ENCODE measurements at places on chromosomes 3 and 15. TPM values are rescaled to one million over a fixed set of nuclear protein-coding genes. Genes with fewer than 3 reads are reported as not detected.
A peak's percentile ranks its signal among the peaks of the same experiment; 100 is the strongest.

- no peak overlapping the region for H3K4me3 ChIP-seq
- no peaks in the 10 kb centered on the region for H3K27me3 ChIP-seq
- DNase-seq, result peak; percentile 5
Observed at GRCh38 chr3:157785102-157785826, 282.0 kb upstream of the VEPH1 start.

DNA sequence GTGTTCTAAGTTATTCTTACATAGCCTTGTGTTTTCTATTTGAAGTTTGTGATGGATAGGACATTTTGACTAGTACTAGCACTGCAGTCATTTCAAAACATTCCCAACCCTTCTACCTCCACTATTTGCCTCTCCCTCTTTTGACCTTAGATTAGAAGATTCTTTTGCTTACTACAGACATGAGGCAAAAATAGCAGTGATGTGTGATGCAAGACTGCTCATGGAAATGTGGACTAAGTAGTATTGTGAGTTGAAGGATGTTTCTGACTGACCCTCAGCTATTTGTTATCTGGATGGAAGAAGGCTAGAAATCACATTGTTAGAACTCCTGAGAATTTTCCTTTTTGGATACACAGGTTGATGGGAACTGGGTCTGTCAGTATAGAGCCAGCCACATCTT, 45.9 kb downstream of the ATP2C1 start:
- no peak overlapping the region for H3K4me3 ChIP-seq
- peaks cover 53% of the 10 kb centered on the region for H3K36me3 ChIP-seq
- no peaks in the 10 kb centered on the region for H3K4me1 ChIP-seq
- no peaks in the 10 kb centered on the region for H3K27me3 ChIP-seq
- H3K27ac ChIP-seq, result no peak overlapping the region

GRCh38 chr3:183987000-183987600, 30.6 kb downstream of the ABCC5 start:
- no peaks in the 10 kb centered on the region for H3K27me3 ChIP-seq
- peaks cover 29% of the 10 kb centered on the region for H3K4me1 ChIP-seq
- H3K36me3 ChIP-seq, result peaks cover 65% of the 10 kb centered on the region
- no peak overlapping the region for H3K27ac ChIP-seq

DNA sequence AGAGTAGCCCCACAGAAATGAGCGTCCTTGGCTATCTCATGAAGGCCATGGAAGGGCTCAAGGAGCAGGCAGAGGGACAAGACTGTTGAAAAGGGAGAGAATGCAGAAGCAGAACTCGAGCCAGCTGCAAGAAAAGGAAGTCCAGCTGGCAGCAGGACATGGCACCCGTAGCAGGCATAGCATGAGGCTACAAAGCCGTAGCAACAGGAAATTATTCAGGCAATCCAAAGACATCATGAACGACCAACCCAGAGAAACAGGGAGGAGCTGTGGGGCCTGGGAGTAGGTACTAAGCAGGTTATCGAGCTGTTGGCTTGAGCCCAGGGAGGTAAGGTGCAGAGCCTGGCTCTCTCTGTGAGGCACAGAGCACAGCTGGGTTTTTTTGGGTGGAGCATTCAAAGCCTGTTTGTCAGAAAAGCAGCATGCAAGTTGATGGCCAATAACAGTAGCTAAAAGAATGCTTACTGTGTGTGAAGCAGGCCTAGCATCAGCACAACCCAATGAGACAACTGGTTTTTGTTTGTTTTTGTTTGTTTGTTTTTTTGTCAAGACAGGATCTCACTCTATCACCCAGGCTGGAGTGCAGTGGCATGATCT, 144.0 kb upstream of the SMAD3 start:
- no peak overlapping the region for H3K4me3 ChIP-seq
- no peak overlapping the region for H3K27ac ChIP-seq
- no peaks in the 10 kb centered on the region for H3K27me3 ChIP-seq

DNA sequence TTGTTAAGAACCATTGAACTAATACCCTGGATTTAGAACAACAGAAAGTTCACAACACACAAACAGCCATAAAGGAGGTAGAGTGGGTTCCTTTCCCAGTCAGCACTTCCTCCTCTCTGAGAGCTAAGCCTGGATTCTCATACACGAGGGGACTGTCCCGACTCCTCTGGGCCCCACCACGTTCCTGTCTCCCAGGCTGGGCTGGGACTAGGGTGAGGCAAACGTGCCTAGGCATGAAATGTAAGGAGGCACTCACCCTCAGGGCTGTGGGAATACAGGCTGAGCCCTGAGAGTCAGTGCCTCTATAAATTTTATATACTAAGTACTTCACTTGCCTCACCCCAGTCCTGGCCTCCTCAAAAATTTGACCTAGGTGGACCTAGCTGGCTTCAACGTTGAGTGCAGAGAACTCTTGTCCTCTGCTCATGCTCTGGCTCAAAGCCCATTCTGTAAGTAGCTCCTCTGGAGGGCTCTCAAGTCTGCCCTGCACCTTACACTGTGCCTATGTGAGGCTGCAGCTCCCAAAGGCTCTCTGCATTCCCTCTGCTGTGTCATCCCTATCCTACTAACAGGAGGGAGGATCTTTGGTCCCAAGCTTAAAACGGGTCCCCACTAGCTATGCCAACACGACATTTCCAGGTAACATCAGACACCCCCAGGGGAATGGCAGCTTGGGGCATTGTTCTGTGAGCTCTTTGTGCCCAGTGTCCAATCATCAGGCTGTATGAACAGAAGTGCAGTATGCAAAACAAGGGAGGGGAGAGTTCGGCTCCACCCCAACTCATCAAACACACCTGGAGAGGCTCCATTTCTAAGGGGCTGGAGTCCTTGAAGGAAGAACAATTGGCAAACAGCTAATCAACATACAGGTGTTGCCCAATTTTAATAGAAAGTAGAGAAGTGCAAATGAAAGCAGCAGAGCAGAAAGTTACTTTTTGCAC, 233.2 kb downstream of the RPLP1 start:
- no peak overlapping the region for H3K4me3 ChIP-seq
- H3K36me3 ChIP-seq, result no peaks in the 10 kb centered on the region
- H3K27me3 ChIP-seq, result no peaks in the 10 kb centered on the region
- H3K4me1 ChIP-seq, result no peaks in the 10 kb centered on the region
- no peak for DNase-seq

DNA sequence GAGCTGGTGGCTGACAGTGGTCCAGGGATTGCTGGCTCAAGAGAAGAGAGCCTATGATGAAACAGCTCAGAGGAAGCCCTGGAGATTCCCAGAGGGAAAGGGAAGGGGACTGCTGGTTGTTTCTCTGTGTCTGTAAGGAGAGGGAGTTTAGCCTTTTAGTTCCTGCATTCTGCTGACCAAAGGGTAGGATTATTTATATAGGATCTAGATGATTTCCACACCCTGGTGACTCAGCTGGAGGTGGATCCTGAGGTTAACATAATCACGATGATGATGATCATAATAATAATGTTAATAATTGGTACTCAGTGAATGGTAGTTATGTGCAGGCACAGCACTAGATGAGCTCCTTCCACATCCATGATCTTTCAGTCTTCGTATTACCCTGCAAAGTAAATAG, 144.9 kb downstream of the EPHB1 start:
- no peak for DNase-seq
- no peak overlapping the region for H3K4me3 ChIP-seq
- no peaks in the 10 kb centered on the region for H3K27me3 ChIP-seq
- no peak overlapping the region for H3K27ac ChIP-seq
- no peaks in the 10 kb centered on the region for H3K36me3 ChIP-seq

DNA sequence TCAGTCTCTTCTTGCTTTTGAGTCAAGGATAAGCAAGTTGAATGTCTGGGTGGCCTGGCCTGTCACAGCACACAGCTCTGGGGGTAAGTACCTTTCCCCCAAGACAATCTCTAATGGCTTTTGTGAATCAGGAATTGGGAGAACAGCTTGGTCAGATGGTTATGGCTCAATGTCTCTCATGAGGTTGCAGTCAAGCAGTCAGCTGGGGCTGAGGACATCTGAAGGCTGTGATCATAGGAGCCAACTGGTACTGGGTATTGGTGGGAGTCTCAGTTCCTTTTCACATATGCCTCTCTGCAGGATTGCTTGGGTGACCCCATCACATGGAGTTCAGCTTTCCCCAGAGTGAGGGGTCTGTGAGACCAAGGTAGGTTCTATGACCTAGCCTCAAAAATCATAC, 33.0 kb upstream of the TMEM158 start:
- no peaks in the 10 kb centered on the region for H3K4me1 ChIP-seq
- H3K4me3 ChIP-seq, result no peak overlapping the region
- H3K27me3 ChIP-seq, result no peaks in the 10 kb centered on the region
- H3K36me3 ChIP-seq, result no peaks in the 10 kb centered on the region
- no peak for DNase-seq

DNA sequence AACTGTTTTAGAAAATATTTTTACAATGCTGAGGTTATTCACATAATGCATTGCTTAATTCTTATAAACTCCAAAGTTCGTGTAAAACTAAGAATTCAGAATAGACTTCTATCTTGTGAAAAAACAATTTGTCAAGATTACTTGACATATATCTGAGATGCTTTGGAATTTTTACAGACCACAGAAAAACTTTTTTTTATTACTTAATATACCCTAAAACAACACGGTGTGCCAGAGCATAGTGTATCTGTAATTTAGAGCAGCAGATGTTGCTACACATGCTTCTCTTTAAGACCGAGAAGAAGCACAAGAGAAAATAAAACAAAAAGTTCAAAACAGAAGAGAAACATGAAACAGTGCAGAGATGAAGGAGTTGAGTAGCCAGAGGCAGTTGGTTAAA, 26.4 kb downstream of the ASB7 start:
- peaks cover 38% of the 10 kb centered on the region for H3K36me3 ChIP-seq
- no peak for DNase-seq
- no peaks in the 10 kb centered on the region for H3K27me3 ChIP-seq
- H3K27ac ChIP-seq, result no peak overlapping the region
- H3K4me1 ChIP-seq, result peaks cover 7% of the 10 kb centered on the region

DNA sequence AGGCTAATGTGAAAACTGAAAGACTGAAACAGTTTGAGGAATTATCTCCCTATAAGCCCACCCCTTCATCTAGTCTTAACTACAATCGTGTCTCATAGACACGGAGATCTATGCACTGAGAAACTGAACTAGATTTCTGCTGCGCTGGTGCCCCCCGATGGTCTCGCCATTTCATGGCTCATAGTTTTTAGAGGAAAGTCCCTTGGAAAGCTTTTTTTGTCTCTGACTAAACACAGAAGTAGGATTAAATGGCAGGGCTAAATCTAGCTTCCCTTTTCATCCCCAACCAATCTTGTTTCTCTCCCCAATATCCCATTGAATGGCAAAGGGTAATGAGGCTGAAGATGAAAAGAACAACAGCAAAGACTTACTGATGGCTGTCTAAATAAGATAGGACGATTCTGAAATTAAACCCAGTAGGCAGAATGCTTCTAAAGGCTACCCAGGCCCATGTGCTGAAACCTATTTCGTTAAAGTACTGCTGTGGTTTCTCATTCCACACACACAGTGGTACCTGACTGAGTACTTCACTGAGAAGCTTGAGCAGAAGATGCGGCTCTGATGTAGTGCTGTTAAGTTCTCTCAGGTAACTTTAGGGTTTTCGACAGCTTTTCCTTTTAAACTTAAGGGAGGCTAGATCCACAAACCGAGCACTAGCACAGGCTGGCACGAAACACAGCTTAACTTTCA, 142.7 kb downstream of the GADL1 start:
- H3K4me3 ChIP-seq, result no peak overlapping the region
- no peaks in the 10 kb centered on the region for H3K4me1 ChIP-seq
- no peaks in the 10 kb centered on the region for H3K27me3 ChIP-seq
- no peaks in the 10 kb centered on the region for H3K36me3 ChIP-seq
- peak; percentile 27 for DNase-seq

- H3K27ac ChIP-seq, result no peak overlapping the region
Observed at GRCh38 chr3:136078421-136079364, 113.2 kb downstream of the PPP2R3A start.

DNA sequence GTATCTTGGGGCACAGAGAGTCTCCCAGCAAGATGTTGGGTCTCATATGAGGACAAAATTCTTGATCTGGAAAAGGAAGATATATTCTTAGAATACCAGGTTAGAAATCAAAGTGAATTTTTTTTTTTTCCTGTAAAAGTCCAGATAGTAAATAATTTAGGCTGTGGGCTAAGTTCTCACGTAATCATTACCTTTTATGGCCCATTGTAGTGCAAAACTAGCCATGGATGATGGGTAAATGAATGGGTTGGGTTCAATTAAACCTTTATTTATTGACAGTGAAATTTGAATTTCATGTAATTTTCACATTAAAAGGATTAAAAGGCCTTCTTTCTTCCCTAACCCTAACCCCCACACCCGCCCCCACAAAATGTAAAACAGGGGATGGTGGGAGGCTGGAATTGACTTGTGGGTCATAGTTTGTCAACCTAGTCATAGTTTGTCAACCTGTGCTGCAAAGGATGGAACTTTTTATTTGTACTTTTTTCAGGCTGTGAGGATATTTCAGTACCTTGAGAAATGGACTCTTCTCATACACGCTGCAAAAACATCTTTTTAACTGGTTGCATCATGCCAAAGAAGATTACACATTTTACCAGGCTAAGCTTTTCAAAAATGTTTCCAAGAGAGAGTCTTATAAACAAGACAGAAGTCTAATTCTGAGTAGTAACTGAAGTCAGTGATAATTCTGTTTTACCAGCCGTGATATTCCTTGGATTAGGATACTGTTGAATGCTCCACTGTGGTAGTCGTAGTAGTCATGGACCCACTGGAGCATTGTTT, 138.8 kb downstream of the AKAP13 start:
- no peak overlapping the region for H3K4me3 ChIP-seq
- H3K36me3 ChIP-seq, result peaks cover 4% of the 10 kb centered on the region
- no peak for DNase-seq
- H3K27ac ChIP-seq, result no peak overlapping the region
- peaks cover 3% of the 10 kb centered on the region for H3K4me1 ChIP-seq

Gene CTXN2
- not detected for total RNA-seq

Gene PLSCR5
- not detected for total RNA-seq

Gene TGM5
- total RNA-seq, result not detected

Gene SAMMSON
- total RNA-seq, result not detected

Data from stomach (tissue), 19 donors.